ENCODE measurements at places on chromosomes 12 and 14.
A peak's percentile ranks its signal among the peaks of the same experiment; 100 is the strongest.

DNA sequence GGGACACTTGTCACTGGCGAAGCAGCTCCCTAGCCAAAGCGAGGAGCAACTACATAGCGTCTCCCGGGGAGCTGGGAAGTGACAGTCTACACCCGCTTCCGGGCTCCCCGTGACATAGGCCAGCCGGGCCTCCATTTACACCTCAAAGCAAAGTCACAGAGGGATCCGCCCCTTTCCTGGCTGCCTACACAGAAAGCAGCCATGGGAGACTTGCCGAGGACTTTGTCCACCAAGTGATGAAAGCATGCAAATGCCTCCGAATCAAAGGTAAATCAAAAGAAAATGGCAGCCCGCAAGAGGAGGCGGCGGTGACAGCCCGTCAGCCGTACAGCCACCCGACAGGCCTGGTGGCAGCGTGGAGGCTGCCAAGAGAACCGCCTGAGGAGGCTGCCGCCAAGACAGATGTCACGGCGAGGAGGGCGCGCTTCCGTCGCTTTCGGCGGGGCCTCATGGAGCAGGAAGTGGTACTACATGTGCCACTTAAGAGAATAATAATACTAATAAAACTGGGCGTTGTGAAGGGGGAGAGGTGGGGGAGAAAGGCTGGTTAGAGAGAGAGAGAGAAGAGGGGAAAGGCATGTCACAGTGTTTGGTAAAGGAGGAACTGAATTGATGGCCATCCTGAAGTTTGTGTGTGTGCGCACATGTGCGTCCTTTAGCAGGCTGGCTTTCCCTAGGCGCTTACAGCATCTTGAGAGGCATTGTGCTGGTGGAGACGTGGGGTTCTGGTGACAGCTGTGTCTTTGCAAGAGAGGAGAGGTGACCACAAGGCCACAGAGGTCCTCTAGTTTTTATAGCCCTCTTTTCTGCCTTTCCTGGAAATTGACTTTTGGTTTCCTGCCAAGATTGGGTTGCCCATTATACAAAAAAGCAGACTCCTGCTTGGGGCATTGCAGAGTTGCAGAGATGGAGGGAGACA lies 661.7 kb downstream of the VRK1 start:
- DNase-seq, result no peak

- peak; percentile 52 for DNase-seq
Observed at GRCh38 chr12:104930388-104931326, 27.4 kb downstream of the SLC41A2 start.

DNA sequence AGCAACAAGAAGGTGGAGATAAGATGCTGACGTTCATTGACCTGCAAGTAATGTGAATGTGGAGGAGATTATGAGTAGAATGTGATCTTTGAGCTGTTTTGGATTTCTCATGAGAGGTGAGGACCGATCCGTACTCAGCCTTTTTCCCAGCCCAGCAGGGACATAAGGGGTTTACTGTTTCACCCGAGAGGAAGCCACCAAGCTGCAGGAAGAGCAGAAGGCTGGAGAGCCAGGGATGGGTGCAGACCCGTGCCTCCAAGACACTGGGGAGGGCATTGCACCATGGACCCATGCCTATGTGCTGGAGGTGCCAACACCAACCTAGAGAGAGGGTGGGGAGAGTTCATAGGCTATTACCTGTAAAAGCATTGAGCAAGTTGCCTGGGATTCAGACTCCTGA lies 206.0 kb upstream of the DIO3 start:
- no peak for DNase-seq

DNA sequence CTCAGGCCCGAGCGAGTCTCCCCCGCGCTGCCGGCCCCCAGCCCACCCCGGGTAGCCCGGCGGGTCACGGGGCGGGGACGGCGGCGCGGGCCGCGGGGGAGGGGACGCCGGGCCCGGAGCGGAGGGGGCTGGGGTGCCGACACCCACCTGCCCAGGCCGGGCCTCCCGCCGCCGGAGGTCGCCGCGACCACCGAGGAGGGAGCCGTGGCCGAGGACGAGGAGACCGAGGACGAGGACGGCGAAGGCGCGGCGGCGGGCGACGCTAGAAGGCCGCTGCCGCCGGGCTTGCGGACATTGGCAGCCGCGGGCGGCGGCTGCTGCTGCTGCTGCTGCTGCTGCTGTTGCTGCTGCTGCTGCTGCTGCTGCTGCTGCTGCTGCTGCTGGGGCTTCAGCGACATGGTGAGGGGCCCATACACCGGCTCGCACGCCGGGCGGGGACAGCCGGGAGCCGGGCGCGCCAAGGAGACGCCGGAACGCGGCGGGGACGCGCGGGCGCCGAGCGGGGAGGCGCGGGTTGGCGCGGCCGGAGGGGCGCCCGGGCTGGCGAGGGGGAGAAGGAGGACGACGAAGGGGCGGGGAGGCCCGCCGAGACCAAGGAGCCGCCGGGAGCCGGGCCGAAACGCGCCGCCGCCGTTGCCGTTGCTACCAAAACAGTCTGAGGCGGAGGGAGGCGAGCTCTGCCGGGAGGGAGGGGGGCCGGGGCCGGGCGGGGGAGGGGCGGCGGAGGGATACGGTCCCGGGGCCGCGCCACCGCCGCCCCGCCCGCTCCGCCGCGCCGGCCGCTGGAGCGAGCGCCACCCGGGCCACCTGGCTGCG lies at the start of gene ATXN2:
Gene ATXN2 (minus strand): TSS at position 679 of the 816 bp plus-strand sequence. CDS start 281 bp downstream, at position 398.
- peak; percentile 70 for DNase-seq

DNA sequence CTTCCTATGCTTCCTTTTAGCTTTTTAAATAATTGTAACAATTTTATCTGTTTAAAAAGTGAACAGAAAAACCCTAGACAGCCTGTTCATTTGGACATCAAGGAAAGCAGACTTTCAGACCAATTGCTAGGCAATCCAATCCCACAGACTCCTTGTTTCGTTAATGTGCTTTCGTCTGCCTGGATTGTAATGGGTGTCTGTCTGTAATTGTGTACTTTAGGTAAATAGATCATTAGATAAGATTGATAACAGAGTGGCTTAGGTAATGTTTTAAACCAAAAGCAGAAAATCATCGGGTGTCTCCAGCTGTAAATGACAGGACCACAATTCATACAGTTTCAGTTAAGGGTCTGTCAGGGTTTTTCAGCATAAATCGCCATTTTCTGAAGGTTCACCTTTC lies 19.6 kb downstream of the CCDC60 start:
- no peak for DNase-seq

DNA sequence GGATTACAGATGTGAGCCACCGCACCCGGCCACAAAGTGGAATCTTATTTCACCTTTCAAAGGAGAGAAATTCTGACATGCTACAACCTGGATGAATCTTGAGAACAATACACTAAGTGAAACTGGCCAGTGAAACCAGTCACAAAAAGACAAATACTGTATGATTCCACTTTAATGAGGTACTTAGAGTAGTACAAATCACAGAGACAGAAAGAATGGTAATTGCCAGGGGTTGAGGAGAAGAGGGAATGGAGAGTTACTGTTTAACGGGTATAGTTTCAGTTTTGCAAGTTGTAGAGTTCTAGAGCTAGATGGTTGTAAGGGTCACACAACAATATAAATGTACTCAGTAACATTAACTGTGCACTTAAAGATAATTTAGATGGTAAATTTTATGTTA lies 33.4 kb downstream of the ADIPOR2 start:
- DNase-seq, result no peak

- peak; percentile 58 for DNase-seq
Observed at GRCh38 chr12:114294303-114294685, 111.7 kb downstream of the TBX5 start.

- no peak for DNase-seq
Observed at GRCh38 chr12:51011955-51012354, 14.2 kb downstream of the SLC11A2 start.

DNA sequence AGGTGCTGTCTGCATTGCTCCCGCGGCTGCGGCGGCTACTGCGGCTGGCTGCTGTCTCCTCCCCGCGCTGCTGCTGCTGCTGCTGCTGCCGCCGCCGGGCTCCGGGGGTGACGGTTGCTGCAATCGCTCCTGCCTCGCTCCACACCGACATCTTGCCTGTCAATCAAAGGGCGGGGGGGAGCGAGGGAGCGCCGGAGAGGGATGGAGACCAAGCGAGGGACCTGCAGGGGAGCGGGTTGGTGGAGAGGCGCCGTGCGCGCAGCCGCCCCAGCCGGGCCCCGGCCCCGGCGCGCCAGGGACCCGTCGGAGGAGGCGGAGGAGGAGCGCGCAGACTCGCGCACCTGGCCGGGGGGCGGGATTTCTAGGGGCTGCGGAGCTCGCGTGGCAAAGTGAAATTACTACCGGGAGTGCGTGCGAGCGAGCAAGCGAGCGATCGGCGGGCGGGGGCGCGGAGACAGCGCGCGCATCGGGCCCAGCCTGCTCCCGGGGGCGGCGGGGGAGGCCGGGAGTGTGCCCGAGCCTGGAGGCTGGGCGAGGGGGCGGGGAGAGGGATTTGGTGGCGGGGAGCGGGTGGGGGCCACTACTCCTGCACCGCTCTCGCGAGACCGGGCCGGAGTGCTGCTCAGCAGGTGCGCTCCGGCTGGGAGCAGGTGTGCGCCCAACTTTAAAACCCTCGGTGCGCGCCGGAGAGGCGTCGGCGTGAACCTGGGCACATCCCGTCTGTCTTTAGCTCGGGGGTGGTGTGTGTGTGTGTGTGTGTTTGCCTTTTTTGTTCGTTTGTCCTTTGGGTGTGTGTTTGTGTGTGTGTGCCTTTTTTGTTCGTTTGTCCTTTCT lies at the start of gene KSR2:
Gene KSR2 (minus strand): TSS at position 165 of the 834 bp plus-strand sequence. CDS start 735 bp downstream, outside the sequence.
- peak; percentile 16 for DNase-seq

DNA sequence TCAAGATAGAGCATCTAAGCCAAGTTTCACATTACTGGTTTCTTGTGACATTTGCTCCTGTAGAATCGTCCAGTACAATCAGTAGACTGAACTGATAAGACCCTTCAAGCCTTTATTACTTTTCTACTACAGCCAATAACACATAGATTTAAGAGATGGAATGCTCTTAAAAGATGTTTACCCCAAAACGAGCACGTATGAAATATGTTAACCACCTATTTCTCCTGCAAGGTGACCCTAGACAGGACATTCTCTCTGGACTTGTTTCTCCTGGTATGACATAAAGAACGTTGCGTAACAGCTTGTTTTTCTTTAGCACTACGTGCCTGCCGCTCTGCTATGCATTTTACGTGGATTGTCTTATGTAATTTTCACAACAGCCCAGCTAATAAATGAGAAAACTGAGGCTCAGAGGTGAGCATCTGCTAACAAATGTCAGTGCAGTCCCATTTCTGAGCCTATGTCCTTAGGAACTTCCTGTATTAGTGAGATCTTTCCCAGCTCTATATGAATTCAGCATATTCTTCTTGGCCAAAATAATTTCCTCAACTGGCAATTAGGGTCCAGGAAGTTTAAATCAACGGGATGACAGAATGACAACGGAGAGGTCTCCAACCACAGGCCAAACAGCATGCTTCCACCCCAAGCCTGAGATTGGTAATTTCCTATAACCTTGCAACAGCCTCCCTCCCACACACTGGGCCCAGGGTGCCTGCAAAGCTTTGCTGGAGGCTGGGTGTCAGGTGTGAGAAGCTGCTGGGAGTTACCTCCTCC lies 3.7 kb downstream of the NFKBIA start:
- no peak for DNase-seq

DNA sequence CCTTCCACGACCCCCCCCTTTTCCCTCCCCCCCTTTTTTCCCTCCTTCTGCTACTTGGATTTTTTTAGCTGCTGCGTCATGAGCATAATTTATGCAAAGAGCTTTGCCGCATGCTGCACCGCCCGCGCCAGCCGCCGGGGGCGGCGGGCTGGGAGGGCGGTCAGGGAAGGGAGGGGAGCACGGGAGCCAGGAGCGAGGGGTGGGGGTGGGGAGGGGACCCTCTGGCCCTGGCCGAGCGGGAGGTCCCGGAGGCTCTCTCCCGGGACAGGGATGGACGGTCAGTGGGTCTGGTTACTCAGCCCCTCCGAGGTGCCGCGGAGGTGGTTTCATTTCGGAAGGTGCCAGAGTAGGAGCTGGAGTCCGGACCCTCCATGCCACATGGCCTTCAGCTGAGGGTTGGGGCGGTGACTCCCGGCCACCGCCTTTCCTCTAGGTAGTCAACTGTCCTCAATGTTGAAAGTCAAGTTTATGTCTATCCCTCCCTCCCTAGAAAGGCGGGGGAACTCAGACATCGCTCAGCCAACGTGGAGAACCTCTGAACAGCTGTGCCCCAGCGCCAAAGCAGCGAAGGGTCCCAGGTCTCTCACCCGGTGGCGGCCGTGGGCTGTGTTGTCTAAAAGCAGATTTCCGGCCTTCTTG lies at the start of gene POU6F1:
Gene POU6F1 (minus strand): TSS at position 95 of the 639 bp plus-strand sequence. CDS start 11,226 bp downstream, outside the sequence.
- DNase-seq, result peak; percentile 81

DNA sequence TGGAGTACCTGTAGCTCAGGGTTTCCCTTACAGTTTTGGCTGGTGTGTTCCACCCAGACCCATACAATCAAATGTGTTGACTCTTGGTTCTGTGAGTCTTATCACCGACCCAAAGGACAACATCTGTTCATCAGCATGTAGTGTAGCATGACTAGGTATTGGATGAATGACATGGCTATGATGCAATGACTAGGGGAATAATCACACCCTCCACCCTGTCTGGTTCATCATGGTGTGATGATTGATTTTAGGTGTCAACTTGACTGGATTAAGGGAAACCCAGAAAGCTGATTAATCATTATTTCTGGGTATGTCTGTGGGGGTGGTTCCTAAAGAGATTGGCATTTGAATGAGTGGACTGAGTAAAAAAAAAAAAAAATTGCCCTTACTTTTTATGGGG lies 311.3 kb downstream of the DPF3 start:
- DNase-seq, result no peak

- DNase-seq, result peak; percentile 20
Observed at GRCh38 chr12:1773937-1774655, 46.3 kb upstream of the LRTM2 start.

- peak; percentile 27 for DNase-seq
Observed at GRCh38 chr12:100138048-100138802, 4.4 kb downstream of the BLTP3B start.

GRCh38 chr12:114674251-114675047 lies 9.5 kb downstream of the TBX3 start:
- peak; percentile 74 for DNase-seq

DNA sequence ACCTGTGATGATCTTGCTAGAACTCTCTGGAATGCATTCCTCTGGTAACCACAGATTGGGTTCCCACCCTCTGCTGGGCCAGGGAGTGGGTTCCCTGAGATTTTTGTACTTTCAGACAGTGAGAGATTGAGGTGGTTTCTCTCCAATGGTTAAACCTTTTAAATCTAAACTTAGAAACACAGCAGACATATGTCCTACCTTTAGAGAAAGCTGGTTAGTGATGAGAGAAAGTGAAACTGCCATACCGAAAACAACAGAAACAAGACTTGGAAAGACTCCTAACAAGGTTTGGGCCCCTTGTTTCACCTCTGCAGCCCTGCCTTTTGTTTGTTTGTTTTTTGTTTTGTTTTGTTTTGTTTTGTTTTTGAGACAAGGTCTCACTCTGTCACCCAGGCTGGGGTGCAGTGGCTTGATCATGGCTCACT lies 9.7 kb upstream of the SGPP1 start:
- no peak for DNase-seq

GRCh38 chr14:86086962-86087361 lies 557.0 kb downstream of the FLRT2 start:
- no peak for DNase-seq

DNA sequence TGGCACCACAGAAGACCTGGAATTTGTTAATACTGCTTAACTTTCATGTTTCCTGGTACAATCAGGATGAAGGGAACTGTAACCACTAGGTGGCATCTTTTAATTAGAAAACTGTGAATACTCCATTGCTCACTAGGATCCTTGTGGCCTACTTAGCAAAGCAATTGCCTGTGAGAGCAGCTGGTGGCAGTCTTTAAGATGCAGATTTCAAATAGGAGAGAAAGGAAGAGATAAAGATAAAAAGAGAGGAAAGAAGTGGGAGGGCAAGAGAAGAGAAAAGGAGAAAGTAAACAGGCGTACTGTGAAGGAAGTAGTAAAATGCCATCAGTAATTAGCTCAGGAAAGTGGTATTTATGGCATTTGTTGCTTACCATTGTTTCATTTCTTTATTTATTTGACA lies 114.5 kb downstream of the RAD51B start:
- peak; percentile 81 for DNase-seq
